ENCODE measurements at places on chromosomes 7 and 10.

DNA sequence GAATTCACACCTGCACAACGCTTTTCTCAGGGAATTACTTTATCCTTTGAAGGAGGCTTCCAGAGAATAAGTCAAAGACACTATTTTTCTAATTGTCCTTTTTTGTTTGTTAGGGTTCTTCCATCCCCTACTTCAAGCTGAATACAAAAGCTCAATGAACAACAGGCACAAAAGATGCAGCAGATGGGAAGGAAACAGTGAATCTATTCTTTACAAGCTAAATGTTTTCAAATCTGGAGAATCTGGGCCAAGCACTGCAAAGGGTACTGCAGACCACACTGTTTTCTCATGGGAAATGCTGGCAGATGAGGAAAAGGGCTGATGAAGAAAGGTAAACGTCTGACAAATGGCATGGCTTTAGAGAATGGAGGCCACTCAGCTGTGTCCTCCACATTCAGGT, 18.5 kb downstream of the LIPA start:
- DNase-seq = no peak

- peak; percentile 88 for DNase-seq
Observed at GRCh38 chr10:79444199-79445119, 965 bp downstream of the ZCCHC24 start.

GRCh38 chr10:131126321-131127137, 185.0 kb downstream of the TCERG1L start:
- no peak for DNase-seq

DNA sequence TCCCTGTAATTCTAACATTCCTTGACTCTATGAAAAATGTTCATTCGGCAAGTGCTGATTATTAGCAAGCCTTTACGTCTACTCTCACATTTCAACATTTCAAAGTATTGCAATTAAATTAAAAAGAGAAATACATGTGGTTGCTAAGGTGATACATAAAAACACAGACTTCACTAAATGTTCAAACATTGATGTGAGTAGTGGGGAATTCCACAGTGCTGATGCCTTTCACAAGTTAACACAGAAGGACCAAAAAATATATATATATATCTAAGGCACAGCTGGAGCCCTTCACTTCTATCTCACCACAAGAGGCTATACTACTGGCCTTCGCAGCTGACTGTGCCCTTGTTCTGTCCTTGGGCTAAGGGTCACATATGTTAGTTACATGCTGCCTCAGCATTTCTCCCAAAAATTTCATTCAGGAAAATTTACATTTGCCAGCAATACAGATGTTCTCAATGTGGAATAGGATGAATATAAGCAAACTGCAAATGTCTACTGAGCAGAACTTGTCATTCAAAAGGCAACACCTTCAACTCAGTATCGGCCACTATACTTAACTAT, 13.9 kb downstream of the CTTNBP2 start:
- DNase-seq = no peak

GRCh38 chr7:82044497-82045080, 274.7 kb upstream of the HGF start:
- peak; percentile 9 for DNase-seq

GRCh38 chr7:82961240-82961639, 201.4 kb downstream of the PCLO start:
- DNase-seq = no peak

GRCh38 chr7:148571381-148571780, 19.2 kb upstream of the C7orf33 start:
- no peak for DNase-seq

GRCh38 chr7:96667026-96667425, 42.6 kb downstream of the SEM1 start:
- DNase-seq = no peak

DNA sequence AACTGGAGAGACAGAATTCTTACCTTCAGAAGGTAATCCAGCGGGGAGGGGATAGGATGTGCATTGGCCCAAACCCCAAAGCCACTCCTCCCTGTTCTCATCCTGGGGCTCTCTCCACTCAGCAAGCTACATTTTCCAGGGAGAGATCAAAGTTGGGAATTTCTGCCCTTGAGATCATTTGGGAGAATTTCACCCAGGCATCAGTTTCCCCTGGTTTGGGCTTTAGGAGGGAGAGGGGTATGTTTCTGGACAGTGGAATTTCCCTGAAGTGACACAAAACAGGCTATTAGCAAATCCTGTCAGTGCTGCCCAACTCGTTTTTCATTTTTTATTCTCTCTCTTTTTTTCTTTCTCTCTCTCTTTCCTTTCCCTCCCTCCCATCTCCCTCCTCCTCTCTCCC, 35.7 kb downstream of the CYP17A1 start:
- DNase-seq = no peak

DNA sequence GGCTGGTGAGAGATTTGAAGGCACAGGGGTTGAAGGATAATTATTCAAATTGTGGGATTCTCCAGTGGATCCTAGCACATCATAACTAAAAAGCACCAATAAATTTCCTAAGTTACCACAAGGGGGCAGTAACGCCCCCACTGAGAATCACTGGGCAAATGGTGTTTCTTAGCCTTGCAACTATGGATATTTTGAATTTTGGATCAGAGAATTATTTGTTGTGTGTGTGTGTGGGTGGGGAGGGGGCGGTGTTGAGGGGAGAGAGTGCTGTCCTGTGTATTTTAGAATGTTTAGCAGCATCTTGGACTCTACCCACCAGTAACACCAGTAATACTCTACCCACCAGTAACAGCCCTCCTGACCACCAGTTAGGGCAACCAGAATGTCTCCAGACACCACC, 63.3 kb upstream of the PRKG1 start:
- DNase-seq = peak; percentile 6

DNA sequence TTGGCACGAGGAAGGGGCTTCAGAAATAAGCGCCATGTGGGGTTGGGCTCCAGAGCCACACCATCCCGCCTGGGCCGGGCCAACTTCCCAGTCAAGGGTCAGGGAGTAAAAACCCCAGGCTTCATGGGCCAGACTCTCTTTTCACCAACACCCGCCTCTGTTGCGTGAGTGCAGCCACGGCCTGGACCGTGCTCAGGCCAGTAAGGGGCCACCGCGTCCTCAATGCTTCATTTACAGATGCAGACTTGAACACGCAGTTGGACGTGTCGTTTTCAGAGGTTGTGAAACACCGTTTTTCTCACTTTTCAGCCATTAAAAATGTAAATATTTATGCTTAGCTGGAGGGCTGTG, 161.0 kb downstream of the WDR37 start:
- no peak for DNase-seq

- DNase-seq = no peak
Observed at GRCh38 chr10:14362104-14362503, 31.4 kb upstream of the FRMD4A start.

- DNase-seq = no peak
Observed at GRCh38 chr7:64628192-64628591, 37.7 kb upstream of the ZNF107 start.

GRCh38 chr7:94632338-94633013, 23.5 kb downstream of the SGCE start:
- DNase-seq = no peak

DNA sequence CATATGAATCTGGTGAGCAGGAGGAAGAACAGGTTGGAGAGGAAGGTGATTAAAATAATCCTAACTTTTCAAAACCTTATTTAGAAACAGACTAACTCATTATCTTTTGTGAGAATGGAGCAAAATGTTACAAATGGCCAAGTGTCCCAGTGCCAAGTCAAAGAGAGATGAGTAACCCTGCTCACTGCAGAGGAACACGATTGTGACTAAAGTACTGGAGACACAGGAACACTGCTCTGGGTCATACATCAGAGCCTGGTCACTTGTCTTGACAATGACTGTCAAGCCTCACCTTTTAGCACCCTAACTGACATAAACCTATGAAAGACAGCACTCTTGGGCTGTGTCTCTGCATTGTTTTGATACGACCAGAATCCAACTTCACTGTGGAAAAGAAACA, 108.8 kb downstream of the SGMS1 start:
- DNase-seq = no peak

GRCh38 chr10:130497056-130498010, 361.1 kb downstream of the GLRX3 start:
- DNase-seq = no peak

DNA sequence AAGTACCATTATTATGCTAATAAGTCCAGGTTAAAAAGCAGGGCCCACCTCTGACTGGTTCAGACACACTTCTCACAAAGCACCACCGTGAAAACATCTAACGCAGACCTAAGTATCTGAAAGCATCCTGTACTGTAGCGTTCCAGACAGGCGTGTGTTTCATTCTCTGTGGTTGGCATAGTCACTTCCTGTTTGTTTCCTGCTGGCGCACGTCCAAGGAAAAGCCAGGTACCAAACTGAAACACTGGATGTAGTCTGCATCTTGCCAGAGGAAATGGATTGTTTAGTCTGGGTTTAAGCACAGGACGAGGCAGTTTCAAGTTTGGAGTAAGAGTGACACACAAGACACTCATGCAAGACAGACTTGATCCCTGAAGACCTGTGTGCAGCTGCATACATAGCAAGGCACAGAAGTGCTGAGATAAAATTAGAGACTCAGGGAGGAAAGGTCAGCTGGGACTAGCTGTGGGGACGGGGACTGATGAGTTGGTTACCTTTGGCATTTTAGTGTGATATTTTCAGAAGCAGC, 23.3 kb downstream of the BPGM start:
- DNase-seq = peak; percentile 4

GRCh38 chr7:13036256-13036780, 348.9 kb downstream of the ARL4A start:
- no peak for DNase-seq

DNA sequence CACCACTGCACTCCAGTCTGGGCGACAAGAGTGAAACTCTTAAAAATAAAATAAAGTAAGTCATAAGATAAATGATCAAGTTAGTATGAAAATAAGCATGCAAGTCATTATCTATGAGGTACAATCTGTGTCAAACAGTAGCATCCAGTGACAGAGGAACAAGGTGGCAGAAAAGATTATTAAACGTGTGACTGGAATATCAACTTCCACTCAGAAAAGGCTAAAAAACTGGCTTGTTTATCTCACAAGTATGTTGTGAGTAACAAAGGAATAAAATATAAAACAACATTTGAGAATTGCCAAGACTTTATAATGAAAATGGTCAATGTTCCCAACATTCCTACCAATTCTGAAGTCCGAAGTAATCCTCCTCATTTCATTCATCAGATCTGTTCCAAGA, 30.3 kb downstream of the ITGB1 start:
- DNase-seq = no peak

GRCh38 chr7:121610243-121610642, 214.1 kb upstream of the FAM3C start:
- DNase-seq = no peak

DNA sequence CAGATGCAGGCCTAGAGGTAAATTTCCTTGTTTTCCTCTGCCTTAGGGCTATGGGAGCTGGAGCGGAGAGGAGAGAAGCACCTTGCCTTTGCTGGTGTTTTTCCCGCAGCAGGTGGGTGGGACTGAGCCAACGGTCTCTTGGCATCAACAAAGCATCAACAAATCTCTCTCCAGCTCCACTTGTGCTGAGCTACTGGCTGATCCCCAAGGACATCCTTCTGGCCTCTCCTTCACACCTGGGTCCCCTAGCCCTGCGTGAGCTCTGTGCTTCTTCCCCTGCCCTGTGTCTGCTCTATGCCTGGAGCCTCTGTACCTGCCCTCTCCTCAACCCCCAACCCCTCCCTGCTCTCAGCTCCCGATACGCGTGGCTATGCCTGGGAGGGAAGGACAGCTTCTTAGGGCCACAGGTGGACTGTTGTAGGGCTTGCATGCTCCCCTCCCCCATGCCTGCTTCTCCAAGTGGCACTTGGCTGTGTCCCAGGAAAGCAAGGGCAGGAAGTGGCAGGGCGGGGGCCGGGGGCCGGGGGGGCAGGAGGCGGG, 3.2 kb upstream of the CLDN4 start:
- no peak for DNase-seq

- DNase-seq = peak; percentile 78
Observed at GRCh38 chr7:77575187-77575586, 38.1 kb downstream of the PTPN12 start.

DNA sequence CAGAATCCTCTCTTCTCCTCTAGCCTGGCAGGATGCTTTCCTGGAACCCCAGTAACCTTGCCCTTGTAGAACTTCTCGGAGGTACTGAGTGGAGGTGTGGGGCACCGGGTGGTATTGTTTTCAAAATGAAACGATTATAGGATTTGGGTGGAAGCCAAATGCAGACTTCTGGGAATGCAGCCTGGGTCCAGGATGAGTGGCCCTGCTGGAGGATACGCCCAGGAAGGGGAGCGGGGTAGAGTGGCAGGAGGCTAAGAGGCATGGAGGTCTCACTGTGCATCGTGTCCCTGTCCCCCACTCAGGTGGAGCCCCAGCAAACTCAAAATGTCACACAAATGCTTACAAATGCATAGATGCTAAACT, 109.1 kb upstream of the PPIF start:
- no peak for DNase-seq

DNA sequence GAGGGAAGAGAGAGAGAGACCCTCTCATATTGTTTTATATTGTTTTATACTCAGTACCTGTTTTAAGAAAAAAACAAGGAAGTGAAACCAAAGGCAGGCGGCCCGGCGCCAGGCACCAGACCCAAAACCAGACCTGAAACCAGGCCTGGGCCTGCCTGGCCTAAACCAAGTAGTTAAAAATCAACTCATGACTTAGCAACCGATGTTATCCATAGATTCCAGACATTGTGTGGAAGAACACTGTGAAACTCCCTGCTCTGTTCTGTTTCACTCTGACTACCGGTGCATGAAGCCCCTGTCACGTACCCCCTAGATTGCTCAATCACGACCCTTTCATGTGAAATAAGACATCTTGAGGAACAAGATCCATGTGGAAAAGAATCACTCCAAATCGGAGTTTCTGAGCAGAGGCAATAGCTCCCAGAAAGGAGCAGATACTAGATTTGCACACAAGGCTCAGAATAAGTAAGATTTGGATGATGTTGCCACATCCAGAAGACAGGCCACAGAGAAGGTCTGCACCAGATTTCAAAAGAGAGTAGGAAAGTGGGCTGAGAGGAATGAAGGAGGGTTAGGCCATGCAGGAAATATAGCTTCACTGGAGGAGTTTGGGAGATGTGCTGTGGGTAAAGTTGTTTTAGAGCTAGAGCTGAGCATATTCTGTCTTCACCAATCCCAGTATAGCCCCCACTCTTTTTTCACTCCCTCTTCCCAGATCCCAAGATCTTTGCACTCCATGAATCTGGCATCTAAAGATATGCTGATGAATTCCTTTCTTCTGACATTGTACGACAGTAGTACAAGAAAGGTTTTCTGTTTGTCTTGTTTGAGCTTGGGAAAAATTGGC, 8.8 kb upstream of the ZNF248 start:
- DNase-seq = peak; percentile 65

DNA sequence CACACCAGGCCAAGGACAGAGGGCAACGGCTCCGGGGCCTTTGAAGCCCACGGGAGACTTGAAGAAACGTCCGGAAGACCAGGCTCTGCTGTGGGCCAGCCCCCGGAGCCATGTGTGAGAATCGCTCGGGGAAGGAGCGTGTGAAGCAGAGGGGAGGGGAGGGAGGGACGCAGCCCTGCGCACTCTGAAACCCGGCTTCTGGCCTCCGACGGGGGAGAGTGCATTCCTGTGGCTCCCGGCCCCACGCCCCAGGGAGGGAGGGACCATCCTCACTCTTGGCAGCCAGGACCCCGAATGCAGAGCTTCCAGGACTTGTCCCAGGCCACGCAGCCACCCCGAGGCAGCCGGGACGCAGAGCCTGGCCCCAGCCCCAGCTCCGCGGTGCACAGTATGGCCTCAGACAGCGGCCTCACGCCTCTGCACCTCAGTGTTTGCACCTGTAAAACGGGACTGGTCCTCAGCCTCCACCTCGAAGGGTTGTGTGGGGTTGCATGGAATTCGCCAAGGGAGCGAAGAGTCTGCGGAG, 67.4 kb downstream of the PDGFA start:
- DNase-seq = peak; percentile 39

GRCh38 chr10:61529208-61529607, 76.0 kb upstream of the TMEM26 start:
- DNase-seq = no peak

Measured in MV-4-11 (cell line).